ENCODE measurements at places on chromosomes 13 and 19.
A peak's percentile ranks its signal among the peaks of the same experiment; 100 is the strongest.

- no peak for DNase-seq
These were observed 35.2 kb downstream of the SLC15A1 start for GRCh38 chr13:98717256-98717655.

DNA sequence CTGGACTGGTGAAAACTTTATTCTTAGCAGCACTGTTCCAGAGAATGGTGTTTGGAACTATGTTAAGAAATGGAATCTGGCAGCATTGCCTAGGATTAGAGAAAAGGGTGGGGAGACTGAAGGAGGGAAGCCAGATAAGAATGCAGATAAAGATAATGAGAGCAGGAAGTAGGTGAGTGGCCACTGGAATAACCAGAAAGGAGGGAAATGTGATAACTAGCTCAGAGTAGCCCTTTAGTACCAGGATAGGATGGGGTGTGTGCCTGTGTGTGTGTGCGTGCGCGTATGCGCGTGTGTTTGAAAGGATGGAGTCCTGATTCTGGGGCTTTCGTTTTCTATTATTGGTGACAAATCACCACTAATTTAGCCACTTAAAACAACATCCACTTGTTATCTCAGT, 33.4 kb upstream of the FRY start:
- no peak for DNase-seq

GRCh38 chr13:71967990-71968389, 101.0 kb upstream of the DACH1 start:
- DNase-seq: no peak

DNA sequence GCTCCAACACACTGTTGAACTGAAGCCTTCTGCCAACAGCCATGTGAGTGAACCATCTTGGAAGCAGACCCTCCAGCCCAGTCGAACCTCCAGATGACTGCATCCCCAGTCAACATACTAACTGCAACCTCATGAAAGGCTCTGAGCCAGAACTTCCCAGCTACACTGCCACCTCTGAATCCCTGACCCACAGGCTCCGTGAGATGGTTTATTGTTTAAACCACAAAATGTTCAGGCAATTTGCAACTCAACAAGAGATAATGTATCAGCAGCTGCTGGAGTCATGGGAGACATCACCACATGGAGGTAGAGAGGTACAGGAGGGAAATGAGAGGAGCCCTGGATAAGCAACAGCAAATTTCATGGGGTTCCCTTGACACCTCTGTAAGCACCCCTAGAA, 266.4 kb upstream of the NBEA start:
- no peak for DNase-seq

GRCh38 chr13:95957331-95957730, 95.9 kb downstream of the UGGT2 start:
- DNase-seq: no peak

- DNase-seq: no peak
These were observed 4.3 kb downstream of the NDUFS7 start for GRCh38 chr19:1387684-1388636.

DNA sequence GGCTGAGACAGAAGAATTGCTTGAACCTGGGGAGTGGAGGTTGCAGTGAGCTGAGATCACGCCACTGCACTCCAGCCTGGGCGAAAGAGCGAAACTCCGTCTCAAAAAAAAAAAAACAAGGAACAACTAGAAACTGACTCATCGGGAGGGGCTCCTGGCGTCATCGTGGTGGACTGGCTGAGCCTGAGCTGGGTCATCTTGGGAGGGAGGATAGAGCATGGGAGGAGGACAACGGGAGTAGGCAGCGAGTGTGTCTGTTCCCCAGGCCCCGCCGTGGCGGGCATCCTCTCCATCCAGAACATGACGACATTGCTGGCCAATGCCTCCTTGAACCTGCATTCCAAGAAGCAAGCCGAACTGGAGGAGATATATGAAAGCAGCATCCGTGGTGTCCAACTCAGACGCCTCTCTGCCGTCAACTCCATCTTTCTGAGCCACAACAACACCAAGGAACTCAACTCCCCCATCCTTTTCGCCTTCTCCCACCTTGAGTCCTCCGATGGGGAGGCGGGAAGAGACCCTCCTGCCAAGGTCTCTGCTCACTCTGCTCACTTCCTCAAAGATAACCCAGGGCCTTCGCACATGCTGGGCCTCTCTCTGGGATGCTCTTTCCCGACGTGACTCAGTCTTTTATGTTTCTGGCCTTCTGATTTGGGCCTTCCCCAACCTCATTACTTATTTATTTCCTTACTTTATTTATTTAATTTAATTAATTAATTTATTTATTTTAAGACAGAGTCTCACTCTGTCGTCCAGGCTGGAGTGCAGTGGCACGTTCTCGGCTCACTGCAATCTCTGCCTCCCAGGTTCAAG, 16.6 kb downstream of the DDX39A start:
- DNase-seq: peak; percentile 52

- no peak for DNase-seq
These were observed 12.2 kb downstream of the RFPL4AL1 start for GRCh38 chr19:55781112-55781511.

- DNase-seq: no peak
These were observed 139.8 kb downstream of the PTPRS start for GRCh38 chr19:5200844-5201243.

All from CD4-positive, alpha-beta T cell treated with Interleukin-12 subunit alpha and Interleukin-12 subunit beta, for 1 hour (primary cell).